ENCODE measurements at places on chromosomes 3 and 15.

DNA sequence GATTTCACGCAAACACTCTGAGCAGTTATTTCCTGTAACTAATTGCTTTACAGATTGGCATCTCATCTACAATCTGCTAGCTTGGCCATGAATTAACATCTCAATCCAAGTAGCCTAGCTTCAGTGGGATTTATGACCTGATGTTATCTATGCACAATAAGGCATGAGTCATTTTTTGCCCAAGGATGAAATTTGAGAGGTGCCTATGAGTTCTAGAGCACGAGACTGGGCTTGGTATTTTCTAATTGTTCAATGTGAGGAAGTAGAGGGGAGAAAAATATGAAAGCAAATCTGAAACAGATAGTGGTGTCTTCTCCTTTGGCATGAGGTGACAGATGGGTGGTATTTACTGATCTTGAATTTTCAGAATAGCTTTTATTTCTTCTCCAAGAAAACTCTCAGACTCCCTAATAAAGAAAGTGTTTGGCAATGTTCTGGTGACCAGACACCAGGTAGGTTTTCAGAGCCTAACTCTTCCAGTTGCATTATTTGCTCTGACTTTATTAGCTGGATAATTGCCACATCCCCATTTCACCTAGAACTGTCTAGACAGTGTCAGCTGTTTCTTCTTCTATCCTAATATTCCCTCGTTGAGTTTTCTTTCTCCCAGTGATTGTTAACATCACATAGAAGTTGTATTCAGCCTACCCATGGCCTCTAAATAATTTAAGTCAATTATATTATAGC lies 301.0 kb upstream of the UMPS start:
- DNase-seq: peak; percentile 34

- no peak for DNase-seq
These were observed at the start of the genes ATXN7 and THOC7 for GRCh38 chr3:63863150-63864007. ATXN7 (plus strand) TSS chr3:63863867; CDS start chr3:63912599, 48,732 bp downstream. THOC7 (minus strand) TSS chr3:63863805; CDS start chr3:63863790, 15 bp downstream.

DNA sequence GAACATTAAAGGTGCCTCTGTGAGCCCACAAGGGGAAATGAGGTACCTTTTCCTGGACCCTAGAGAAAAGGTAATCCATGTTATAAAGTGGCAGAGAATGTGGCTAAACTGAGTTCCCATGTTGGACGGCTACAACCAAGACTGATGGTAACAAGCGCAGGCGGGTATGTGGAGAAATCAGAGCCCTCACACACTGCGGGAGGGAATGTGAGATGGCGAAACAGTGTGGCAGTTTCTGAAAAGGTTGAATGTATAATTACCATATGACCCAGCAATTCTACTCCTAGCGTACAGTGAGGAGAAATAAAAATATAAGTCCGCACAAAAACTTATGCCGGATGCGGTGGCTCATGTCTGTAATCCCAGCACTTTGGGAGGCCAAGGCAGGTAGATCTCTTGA lies 24.1 kb upstream of the SHISA5 start:
- no peak for DNase-seq

- no peak for DNase-seq
These were observed 13.4 kb downstream of the PML start for GRCh38 chr15:74007820-74008371.

GRCh38 chr3:128260275-128260674 lies 107.0 kb downstream of the EEFSEC start:
- DNase-seq: no peak

DNA sequence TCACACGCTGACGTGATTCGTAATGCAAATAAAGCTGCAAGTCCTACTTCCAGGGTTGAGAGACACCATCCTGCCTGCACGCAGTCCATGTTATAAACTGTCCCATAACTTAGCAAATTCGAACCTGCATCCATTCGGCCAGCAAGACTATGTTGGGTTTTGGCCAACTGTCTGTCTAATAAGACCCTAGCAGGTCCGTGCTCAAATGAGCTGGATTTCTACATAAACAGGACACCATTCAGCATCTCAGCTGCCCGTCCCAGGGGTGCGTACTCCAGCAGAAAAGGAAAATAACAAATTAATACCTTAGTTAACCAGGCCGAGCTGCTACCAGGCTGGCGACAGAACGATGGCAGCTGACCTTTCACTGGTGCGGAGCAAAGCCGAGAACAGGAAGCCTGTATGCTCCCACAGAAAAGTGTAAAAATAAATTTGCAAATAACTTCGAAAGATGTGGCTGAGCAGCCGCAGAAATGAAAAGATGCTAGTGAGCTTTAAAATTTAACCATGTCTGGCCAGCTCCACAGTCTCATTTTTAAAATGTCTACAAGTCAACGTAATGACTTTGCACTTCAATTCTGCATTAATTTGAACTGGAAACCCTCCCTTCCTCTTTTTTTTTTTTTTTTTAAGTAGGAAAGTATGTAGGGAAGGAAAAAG lies 97.1 kb upstream of the SNRPA1 start:
- DNase-seq: no peak

GRCh38 chr3:64827431-64827830 lies 139.6 kb upstream of the ADAMTS9 start:
- no peak for DNase-seq

DNA sequence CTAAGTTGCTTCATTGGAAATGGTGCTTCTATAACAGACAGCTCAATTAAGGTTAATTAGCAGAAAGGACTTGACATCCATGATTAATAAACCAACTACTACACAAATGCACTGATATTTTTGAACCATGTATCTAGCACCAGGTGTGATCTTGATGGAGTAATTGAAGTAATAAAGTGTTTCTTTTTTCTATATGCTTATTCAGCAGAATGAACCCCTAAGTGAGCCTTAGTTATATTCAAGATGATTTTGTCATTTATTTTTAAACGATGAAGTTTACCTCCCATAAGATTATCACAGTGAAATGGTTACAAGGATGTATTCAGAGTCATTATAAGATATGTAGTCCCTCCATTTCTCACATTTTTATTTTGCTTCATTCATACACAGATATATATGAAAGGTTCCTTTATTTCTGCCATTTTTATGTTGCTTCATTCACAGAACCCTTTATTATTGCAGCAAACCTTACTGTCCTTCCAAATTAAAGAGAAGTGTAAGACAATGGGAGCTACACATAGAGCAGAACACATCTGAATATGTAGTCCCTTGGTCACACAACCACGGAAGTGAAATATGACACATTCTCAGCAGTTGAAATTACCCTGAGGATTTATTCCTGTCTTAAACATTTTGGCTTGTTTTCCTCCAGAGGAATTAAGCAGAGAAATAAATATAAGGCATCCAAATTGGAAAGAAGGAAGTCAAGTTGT lies 295.0 kb downstream of the RAP2B start:
- DNase-seq: no peak

DNA sequence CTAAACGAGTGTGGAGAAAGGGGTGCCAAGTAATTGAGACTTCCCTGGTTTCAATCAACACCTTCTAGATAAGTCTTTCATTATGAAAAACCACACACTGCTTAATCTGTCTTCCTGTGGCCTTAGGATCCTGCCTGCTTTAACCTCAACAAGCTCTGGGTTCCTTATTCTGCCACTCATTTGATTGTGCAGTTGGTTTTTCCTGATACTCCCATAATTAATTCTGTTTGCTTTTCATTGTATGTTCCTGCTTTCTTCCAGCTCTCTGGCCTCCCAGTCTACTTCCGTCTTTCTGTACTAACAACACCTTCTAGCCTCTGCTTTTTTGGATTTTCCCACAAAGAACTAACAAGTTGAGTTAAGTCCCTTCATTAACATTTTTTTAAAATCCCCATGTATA lies 20.2 kb upstream of the GCNT3 start:
- DNase-seq: no peak

GRCh38 chr3:46091741-46092701 lies 64.7 kb upstream of the XCR1 start:
- DNase-seq: no peak

DNA sequence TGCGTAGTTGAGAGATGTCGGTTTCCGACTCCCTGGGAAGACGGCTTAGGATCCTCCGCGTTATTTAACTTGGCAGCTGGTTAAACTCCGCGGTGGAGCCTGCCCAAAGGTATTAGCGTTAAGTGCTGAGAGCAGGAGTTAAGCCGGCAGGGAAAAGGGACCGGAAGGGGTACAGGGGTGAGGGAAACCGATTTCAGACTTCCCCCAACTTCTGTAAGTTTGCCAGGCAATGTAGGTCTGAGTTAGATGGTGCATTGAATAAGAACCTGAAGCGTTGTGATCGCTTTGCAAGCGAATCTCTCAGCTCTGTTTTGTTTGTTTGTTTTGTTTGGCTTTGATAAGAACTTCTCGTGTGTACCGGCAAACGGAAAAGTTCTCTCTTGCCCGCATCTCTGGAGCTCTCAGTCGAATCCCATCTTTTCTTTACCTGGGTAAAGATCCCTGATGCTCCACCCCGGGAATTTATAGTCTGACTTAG lies 6.0 kb upstream of the FEZF2 start:
- no peak for DNase-seq

GRCh38 chr3:155602307-155602706 lies 142.6 kb downstream of the PLCH1 start:
- no peak for DNase-seq

- no peak for DNase-seq
These were observed 32.9 kb downstream of the PLCH1 start for GRCh38 chr3:155712008-155712407.

- DNase-seq: no peak
These were observed 71.5 kb upstream of the EIF1B start for GRCh38 chr3:40237889-40238571.

DNA sequence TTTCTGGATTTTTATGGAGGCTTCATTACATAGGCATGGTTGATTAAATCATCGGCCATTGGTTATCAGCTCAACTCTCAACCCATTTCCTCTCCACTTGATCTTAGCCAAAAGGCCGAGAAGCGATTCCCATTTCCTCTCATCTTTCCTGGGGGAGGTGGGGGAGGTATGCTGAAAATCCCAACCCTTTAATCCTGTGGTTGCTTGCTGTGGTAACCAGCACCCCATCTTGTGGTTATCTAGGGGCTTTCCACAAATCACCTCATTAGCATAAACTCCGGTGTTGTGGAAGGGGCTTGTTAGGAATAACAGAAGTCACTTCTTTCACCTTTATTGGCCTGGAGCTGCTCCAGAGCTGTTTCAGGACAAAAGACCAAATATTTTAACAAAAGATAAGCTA lies 20.9 kb downstream of the PDE8A start:
- no peak for DNase-seq

DNA sequence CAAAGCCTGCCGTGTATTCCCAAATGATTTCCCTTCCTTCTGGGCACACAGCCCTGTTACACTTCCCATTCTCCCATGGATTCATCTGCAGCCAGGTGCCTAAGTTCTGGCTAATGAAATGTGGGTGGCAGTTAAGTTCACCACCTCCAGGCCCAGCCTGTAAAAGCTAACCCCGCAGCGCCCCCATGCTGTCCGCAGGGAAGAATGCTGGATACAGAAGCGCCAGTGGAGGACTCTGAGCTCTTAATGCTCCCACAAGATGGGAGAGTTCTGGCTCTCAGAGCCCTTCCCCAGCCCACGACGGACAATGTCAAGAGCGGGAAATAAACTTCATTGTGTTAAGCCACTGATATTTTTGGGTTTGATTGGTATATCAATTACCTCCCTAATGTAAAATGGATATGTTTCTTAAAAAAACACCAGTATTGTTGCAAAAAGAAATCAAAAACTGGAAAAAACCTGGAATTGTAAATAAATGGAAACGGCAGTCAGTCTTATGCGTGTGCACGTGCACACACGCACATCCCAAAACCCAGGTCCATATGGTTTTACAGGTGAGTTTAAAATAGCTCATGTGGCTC lies 37.7 kb upstream of the FGD5 start:
- peak; percentile 10 for DNase-seq

GRCh38 chr3:141796889-141797781 lies 33.9 kb downstream of the GRK7 start:
- DNase-seq: no peak

DNA sequence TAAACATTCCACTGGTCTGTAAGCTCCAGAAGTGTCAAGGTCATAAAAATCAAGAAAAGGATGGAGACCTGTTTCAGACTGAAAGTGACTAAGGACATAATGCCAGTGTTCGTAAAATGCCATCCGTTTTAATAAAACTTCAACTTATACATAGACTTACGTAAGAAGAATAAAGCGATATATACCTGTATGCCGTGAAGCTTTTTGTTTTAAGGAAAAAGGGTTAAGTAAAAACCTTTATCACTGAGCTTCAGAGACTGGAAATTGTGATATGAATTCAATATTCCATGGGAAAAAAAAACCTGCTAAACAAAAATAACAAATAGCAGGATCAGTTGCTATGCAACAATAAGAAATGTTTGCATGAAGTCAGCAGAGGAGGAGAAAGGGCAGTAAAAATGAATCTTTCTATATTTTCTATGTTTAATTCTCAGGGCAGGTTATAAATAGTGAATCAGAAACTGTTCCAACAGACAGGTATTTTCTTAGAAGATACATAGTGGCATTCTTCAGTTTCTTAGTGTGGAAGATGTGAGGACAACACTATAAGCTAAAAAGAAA lies 42.5 kb downstream of the CHSY1 start:
- no peak for DNase-seq

DNA sequence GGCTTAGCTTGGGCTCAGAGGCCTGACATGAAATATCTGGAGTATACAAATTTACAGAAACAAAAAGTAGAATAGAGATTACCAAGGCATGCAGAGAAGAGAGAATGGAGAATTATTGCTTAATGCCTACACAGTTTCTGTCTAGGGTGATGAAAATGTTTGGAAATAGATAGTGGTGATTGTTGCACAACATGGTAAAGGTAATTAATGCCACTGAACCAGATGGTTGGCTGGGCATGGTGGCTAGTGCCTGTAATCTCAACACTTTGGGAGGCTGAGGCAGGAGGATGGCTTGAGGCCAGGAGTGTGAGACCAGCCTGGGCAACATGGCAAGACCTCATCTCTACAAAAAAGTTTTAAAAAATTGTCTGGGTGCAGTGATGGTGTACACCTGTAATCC lies 46.6 kb upstream of the OSBPL11 start:
- no peak for DNase-seq

DNA sequence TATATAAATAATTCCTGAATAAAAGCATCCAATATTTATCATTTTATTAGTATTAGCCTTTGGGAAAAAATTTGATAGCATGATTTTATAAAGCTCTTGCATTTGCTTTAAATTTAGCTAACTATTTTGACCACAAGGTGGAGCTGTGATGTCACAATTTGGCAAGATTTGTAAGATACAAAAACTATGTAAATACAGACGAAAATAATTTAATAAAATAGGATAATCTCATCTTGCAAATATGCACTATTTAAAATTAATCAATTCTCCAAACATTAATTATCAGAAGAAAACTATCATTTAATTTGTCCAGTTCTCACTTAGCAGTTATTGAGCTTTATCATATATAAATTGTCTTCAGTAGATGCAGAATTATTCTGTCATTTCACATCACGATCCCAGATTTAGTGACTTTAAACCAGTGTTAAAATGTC lies 95.4 kb downstream of the PLOD2 start:
- DNase-seq: no peak
